ENCODE measurements at places on chromosomes 1 and 21.

DNA sequence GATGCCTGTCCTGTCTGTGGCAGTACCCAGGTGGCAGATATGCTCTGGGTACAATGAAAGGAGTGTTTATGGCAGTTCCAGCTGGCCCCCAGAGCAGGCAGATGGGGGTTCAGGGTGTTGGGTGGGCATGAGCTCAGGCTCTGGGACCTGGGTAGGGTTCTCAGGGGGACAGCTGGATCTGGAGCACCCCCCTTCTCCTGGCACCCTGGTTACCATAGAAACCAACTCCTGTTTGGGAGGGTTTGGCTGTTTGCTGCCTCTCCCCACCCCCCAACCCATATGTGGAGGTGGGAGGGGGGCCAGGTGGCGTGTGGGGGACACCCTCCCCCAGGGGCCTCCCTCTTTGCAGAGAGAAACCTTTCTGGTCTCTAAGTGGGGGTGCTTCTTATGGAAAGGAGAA, 7.1 kb downstream of the FOXO6 start:
- DNase-seq: no peak

- no peak for DNase-seq
These were observed 1.6 kb downstream of the CLIC6 start for GRCh38 chr21:34670220-34670961.

GRCh38 chr1:110420874-110421793, 13.6 kb upstream of the LAMTOR5 start:
- no peak for DNase-seq

GRCh38 chr1:228236744-228237143, 28.9 kb downstream of the OBSCN start:
- DNase-seq: no peak

- no peak for DNase-seq
These were observed 152.0 kb downstream of the CHRM3 start for GRCh38 chr1:239538239-239538988.

DNA sequence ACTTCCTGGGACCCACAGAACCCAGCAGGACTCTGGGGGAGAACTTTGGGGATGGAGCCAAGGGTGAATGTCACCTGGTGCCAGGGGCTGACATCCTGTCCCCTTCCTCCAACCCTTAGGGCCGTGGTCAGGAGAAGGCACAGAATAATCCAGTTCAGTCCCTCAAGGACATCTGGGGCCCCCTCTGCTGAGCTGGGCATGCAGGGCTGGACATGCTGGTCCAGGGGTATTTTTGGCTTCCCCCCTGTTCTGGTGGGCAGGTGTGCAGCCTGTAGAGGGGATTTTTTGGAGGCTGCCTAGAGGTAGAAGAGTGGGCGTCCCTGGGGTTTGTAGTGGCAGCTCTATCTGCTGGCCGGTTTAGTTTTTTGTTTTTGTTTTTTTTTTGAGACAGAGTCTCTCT, 3.4 kb upstream of the CROCC start:
- DNase-seq: no peak

DNA sequence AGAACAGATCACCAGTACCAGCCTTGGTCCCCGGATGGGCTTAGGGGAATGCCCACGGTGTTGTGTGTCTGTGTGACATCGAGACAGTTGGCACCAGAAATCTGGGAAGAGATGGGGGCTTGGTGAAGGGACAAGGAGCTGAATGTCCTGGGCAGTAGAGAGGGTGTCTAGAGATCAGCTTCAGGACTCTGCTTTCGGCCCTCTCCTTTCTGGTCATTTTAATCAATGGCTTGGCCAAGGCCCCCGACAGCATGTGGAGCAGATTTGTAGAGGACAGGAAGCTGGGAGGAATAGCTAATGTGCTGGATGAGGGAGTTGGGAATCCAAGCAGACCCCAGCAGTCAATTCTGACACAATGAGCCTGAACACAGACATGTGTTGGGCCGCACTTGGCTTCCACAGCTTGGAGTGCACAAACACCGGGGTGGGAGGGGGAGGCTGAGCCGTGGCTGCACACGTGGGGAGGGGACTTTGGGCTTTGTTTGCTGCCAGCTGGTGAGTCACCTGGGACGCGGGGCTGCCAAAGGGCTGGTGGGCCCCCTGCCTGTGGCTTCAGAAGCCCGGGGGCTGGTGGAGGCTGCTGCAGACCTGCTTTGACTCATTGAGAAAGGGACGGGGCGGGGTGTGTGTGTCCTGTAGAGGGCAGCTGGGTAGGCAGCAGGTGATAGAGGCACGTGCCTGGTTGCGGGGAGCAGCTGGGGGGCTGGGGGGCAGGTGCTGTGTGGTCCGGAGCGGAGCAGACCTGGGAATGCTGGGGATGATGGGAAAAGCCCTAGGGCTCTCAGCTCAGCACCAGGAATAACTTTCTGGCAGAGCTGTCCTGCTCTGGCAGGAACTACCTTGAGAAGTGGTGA, 20.9 kb downstream of the SLC1A7 start:
- no peak for DNase-seq

- DNase-seq: no peak
These were observed 62.4 kb downstream of the NMNAT2 start for GRCh38 chr1:183355797-183356196.

- no peak for DNase-seq
These were observed 108.8 kb upstream of the MAGI3 start for GRCh38 chr1:113281550-113281949.

- DNase-seq: no peak
These were observed 8.0 kb upstream of the OXCT2 start for GRCh38 chr1:39779137-39779536.

DNA sequence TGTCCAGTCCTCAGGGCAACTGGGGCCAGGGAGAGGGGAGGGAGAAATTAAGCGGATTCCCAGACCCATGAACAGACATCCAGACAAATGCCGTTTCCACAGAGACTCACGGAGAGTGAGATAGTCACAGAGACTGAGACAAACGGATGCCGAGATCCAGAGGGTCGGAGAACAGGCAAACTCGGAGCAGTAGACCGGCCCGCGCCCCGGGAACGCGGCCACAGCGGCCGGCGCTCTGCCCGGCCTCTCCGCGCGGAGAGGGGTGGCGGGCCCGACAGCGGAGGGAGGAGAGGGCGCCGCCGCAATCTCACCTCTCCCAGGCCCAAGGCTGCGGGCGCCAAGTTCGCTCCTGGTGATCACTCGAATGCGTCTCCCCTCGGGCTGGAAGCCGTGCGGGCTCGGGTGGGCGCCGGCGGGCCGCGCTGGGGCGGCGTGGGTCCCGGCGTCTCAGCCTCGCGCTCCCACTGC, 831 bp upstream of the FOXD2 start:
- no peak for DNase-seq
